ENCODE measurements at places on chromosomes 12 and 14.

- DNase-seq, result no peak
Measured at GRCh38 chr12:98572010-98572409, 21.5 kb upstream of the SLC25A3 start.

- DNase-seq, result no peak
Measured at GRCh38 chr12:61854902-61855301, 405.3 kb upstream of the USP15 start.

GRCh38 chr12:62471734-62472133, 5.1 kb downstream of the MON2 start:
- no peak for DNase-seq

GRCh38 chr12:118611295-118611694, 234.9 kb downstream of the SUDS3 start:
- no peak for DNase-seq

DNA sequence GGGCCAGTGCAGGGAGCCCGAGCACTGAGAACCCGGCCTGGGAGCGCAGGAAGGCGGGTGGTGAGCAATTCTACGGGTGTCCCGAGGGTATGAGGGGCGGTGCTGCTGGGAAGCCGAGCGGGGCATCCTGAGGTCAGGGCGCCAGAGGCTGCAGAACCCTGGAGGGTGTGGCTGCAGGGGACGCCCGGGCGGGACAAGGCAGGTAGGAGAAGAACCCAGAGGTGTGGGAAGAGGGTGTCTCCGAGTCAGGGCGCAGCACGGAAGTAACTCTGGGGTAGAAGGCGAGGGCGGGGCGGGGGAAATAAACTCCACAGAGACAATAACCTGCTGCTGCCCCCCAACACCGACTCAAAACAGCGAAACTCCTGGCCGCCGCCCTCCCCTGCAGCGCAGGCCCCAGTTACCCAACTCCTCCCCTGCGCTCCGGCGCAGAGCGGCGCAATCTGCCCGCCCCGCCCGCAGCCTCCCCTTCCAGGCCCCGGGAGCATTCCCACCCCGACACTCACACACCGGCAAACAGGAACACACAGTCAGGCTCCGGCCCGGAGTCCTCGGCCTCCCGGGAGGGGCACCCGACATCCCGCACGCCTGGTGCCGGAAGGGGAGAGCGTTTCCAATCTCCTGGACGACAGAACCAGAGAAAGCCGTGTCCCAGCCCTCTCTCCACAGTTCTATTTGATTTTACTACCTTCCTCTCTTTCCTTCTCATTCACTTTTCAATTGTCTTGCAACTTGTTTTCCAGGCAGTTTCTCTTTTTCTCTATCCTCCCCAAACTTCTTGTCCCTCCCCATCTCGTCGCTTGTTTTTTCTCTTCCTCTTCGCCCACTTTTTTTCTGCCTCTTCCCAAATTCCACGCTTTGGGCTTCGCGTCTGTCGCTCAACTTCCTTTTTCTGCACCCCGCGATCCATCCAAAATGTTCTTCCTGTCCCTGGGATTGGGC, 2.4 kb downstream of the HRK start:
- peak; percentile 4 for DNase-seq

GRCh38 chr14:104228716-104229533, 90.5 kb downstream of the KIF26A start:
- DNase-seq, result no peak

- DNase-seq, result peak; percentile 46
Measured at GRCh38 chr12:79927772-79928474, 7.0 kb downstream of the PPP1R12A start.

GRCh38 chr14:36054353-36055051, 122.0 kb downstream of the PTCSC3 start:
- no peak for DNase-seq

DNA sequence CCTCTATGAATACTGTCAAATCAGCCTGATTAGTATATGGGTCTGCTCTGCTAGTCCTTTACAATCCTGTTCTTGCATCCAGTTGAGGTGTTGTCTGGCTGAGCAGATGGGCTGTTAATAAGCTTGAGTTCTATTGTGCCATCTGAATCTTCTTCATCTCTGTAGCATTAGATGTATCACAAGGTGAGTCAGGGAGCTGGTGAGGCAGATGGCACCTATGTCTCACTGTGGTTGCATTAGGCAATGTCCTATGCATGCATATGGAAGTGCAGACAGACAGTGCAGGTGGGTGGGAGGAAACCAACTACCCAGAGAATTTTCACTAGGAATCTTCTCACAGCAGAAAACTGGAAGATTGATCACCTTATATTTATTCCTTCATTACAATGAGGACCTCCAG, 165.7 kb upstream of the STXBP6 start:
- no peak for DNase-seq

DNA sequence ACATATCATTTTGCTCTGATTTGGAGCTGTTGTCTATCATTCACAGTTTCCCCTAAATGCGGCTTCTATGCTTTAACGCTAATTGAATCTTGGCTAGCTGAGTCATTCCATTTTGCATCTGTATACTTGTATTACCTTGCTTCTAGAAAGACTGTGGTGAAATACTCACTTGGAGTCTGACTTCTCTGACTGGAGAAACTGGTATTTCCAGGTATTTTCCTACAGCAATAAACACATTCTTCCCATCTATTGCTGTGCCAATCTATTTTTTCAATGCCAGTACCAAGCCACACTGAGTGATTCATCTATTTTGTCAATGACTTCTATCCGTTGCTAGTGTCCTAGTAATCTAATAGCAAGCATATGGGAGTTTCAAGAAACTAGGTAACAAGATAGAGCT, 76.0 kb upstream of the ST8SIA1 start:
- no peak for DNase-seq

DNA sequence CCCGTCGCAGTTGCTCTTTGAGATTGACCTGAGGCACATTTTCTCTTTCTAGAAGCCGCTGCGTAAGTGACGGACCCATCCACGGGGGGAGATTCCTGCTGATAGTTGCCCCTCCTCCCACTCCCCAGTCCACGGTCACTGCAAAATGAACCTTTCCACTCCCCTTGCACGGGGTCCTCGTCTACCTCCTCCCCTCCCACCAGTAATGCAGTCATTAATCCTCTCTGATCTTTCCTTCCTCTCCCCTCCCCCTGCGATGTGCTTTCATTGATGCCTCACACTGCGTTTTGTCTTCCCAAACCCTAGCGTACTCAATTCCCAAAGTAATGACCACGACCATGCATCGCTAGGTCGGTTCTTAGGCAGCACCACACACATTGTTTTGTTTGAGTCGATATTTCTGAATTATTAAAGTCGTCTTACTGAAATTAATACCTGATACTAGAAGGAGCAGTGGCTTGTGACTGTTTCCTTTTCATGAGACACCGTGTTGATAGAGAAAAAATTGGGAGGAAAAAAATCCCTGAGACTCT, 857 bp downstream of the ETNK1 start:
- DNase-seq, result peak; percentile 39

DNA sequence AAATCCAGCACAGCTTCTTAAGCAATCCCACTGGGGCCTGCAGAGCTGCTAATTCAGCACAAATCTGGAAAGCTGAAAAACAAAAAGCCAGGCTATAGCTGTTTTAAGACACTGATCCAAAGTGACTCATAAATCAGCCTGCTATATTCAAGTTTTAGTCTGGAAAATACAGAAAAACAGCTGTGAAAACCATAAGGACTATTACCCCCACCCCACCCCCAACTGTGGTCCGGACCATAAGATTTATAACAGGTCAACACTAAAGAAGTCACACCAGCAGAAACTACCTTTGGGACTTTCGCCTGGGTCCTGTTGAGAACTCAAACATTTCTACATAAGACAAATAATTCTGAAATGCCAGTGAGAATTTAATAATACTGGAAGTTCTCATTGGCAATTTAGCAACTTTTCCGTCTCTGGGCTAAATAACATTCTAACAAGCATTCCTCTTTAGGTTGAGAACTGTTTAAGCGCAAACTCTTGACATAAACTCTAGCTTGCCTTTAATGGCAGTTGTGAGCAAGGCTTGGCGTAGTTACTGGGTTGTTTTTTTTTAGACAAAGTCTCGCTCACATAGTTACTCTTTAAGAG, 3.3 kb downstream of the LRIG3 start:
- no peak for DNase-seq

DNA sequence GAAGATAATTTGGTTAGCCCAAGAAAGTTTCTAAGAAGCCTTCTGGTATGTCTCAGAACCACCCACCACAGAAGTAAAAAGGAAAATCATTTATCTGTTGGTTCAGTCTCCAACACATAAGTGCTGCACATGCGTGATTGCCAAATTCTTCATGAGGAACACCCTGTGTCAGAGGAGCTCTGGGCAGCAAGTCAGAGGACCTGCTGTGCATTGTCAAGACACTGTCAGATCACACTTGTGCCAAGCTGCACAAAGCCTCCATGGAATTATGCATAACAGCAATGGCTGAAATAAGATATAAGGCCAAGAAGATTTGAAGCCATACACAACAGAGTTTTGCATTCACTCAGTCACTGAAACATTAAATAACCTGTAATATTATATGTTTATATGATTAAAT, 1304.7 kb upstream of the FLRT2 start:
- DNase-seq, result no peak

DNA sequence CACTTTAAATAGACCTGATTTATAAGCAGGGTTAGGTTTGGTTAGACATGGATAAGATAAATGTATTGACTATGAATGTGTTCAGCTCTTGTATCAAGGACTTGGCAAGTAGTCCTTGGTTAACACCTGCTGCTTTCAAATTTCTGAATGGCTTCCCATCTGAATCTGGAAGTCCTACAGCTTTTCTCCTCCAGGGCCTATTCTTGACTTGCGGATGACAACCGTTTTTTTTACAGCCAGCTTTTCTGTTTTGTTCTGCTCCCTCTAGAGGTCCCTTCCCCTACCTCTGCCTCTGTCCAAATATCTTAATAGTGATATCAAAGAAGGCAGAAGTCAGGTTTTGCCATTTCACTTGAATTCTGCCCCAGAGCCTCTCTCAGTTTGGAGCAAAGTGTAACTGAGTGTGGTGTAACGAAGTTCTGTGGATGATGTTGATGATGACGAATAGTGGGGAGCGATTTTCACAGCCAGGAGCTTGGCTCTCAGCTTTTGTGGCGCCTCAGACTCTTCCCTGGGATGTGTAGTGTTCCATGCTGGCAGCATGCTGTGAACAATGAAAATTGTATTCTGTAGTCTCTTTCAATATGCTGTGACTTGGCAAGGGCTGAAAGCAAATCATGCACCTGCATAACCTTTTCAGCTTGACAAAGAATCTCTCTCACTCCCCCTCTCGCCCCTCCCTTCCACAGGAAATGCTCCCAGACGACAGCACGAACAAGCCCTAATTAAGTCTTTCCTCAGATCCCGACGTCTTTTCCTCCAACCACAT, 5.0 kb upstream of the SLC4A8 start:
- no peak for DNase-seq

DNA sequence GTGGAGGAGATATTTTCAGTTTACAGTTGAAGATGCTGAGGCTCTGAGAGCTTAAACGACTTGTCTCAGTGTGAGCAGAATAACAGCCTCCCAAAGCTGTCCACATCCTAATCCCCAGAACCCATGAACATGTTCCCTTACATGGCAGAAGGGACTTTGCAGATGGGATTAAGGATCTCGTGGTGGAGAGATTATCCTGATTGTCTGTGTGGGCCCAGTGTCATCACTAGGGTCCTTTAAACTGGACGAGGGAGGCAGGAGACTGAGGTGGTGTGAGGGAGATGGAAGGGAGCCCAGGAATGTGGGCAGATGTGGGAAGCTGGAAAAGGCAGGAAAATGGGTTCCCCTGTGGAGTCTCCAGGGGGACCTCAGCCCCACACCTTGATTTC, 9.6 kb upstream of the KRT80 start:
- DNase-seq, result no peak

DNA sequence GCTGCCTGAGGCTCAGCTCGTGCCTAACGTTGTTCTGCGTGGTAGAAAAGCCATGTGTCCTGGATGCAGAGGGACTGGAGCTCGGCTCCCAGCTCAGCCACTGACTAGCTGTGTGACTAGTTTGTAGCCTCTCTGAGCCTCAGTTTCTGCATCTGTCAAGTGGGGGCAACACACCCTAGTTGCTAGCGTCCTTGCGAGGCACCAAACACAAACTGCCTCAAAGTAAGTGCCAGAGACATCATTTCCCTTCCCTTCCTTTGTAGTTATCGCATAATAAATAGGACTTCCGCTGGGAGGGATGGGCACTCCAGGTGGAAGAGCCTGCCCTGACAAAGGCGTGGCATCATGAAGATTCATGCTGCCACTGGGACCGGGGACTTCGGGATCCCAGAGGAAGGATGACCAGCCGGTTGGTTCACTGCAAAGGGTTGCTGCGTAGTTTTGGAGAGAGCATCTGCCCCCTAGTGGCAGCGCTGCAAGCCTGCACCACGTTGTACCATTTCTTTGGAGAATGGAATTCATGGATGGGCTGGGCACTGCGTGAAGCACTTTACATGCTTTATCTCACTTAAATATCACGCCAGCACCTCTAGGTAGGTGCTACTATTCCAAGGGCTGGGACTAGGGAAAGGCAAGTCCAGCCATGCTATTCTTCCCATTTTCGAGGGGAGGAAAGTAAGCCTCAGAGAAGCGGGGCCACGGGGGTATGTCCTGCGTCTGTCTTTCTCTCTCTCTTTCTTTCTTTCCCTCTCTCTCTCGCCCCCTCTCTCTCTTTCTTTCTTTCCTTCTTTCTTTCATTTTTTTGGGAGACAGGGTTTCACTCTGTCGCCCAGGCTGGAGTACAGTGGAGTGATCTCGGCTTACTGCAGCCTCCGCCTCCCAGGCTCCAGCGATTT, 4.6 kb downstream of the CCDC197 start:
- peak; percentile 70 for DNase-seq

GRCh38 chr12:40684986-40685385, 7.3 kb upstream of the CNTN1 start:
- DNase-seq, result no peak

DNA sequence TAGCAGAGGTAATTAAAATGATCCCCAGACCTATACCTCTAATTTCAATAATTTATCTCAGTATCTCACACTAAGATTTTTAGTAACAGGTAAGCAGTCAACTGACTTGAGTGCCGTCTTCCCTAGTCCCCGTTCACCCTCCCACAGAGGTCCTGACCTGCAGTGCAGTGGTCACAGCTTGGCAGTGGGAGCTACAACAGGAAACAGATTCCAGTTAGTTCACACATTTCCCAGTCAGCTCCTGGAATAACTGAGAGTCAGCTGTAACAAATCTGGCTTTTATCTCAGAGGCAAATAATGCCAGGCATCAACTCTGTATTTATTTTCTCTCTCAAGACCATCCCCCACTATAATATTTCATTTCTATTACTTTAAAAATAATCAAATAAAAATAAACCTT, 308.2 kb downstream of the ATP23 start:
- no peak for DNase-seq

Measured in activated CD4-positive, alpha-beta T cell treated with anti-CD3 and anti-CD28 coated beads, Interleukin-2, amount 50 U/mL, for 48 hours (primary cell).